ENCODE measurements at places on chromosomes 1 and 21.

DNA sequence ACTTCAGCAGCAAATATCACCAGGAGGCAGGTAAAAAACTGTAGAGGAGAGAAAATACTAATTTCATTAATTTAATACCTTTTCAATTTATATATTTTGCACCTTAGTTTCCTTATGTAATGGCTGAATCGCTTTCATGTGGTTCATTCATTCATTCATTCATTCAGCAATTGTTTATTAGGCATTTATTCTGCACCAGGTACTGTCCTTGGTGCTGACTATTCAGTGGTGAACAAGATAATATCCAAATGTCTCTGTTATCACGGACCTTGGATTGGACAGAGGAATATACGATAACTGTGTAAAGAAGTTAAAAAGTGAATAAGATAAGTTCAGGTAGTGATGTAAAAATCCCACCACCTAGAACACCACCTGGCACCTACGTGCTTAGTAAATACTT is 28.8 kb downstream of the TSPAN2 start:
- no peak for DNase-seq

GRCh38 chr1:228321435-228321834 is 85.2 kb downstream of the TRIM11 start:
- no peak for DNase-seq

DNA sequence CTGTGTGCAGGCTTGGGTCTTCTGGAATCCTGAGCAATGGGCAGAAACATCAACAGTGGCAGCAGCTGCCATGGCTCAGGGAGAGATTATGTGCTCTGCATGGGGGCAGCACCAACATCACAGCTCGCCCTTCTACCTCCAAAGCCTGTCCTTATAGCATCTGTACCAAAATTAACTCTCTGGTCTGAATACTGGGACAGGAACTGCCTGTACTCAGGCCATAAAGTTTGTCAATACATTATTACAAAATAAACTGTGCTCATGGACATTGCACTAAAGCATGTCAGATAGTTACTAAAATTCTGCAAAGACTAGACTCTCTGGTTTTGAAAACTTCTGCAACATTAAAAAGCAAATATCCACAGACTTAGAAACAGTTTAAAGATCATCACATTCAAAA is 91.6 kb downstream of the ZC3H11B start:
- no peak for DNase-seq

DNA sequence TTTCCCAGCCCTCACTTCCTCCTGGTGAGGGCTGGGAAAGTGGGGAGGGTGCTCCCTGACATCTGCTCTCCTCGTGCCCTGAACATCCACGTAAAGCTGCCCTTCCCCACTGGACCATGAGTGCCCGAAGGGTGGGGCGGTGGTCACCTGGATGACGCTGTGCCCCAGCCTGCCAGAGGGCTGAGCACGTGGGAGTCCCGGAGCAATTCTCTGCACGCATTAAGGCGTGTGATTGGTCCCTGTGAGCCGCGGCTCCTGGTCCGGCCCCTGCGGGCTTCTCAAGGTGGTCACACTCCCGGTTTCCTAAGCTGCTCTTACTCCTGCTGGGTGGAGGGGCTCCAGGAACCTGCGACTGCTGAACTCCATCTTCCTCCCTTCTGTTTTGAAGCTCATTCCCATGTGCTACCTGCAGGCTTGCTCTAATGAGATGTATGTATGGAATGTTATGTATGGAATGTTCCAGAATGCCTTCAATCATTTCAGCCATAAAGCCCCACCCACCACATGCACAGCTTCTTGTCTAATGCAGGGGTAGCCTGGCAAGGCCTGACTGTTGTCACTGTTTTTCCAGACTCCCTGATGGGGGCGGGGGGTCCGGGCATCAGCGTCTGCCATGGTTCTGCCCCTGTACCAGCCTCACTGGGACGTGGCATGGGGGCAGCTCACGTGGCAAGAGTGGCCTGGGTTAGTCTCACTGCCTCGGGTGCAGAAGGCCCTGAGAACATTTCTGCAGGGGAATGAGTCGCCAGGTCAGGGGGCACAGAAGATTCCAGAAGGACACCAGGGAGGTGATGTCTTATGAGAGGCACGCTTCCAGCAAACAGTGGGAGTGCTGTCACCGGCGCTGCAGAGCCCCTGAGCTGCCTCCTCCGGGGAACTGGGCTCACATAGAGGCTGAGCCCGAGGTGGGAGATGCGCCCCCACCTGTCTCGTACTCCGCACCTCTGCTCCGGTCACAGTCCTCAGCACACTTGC is 19.4 kb downstream of the KRTAP10-1 start:
- no peak for DNase-seq

GRCh38 chr1:29821605-29822004 is 585.3 kb downstream of the PTPRU start:
- no peak for DNase-seq

- no peak for DNase-seq
Measured at GRCh38 chr1:11594222-11594621, 60.0 kb downstream of the FBXO2 start.

Data from stimulated activated CD8-positive, alpha-beta memory T cell treated with anti-CD3 and anti-CD28 coated beads, Interleukin-4, amount 100 ng/mL, for 48 hours (primary cell).